Uterus (tissue), 4 donors: ENCODE measurements at places on chromosomes 2 and 18. TPM values are rescaled to one million over a fixed set of nuclear protein-coding genes. Genes with fewer than 3 reads are reported as not detected.

The MROH2A gene
- not detected for total RNA-seq

The ADRA2B gene
- total RNA-seq = not detected

The PLCL1 gene
- 32.5 TPM for total RNA-seq

The CCDC148 gene
- not detected for total RNA-seq

The DCC gene
- total RNA-seq = not detected

The NAT8 gene
- total RNA-seq = 0.62 TPM

The DSEL gene
- 8.8 TPM for total RNA-seq

The SCRN3 gene
- total RNA-seq = 2.6 TPM

The FSHR gene
- total RNA-seq = not detected

The PLA2R1 gene
- 24.5 TPM for total RNA-seq

The ATP6V1B1 gene
- 3.7 TPM for total RNA-seq

The COL4A4 gene
- 2.6 TPM for total RNA-seq

The POTEI gene
- 0.26 TPM for total RNA-seq

The IDH1 gene
- 22.8 TPM for total RNA-seq

The TRAPPC12 gene
- total RNA-seq = 60.9 TPM

The NPPC gene
- 4.3 TPM for total RNA-seq

The PSMD14 gene
- total RNA-seq = 6.8 TPM

The SULT1C2 gene
- 2.8 TPM for total RNA-seq

The CHAC2 gene
- total RNA-seq = 0.51 TPM

The POU3F3 gene
- not detected for total RNA-seq

The ADCYAP1 gene
- total RNA-seq = 1.5 TPM

The CYRIA gene
- 8.6 TPM for total RNA-seq

The ITGAV gene
- 99.1 TPM for total RNA-seq

The SNED1 gene
- 18.5 TPM for total RNA-seq

The TTN gene
- 1.8 TPM for total RNA-seq

The CRACDL gene
- 14.6 TPM for total RNA-seq

The UCN gene
- not detected for total RNA-seq

The RGPD3 gene
- under 0.01 TPM for total RNA-seq

The SCYGR6 gene
- not detected for total RNA-seq

The ZNF804A gene
- total RNA-seq = 7.9 TPM

The NLRC4 gene
- 0.61 TPM for total RNA-seq

The PASK gene
- 16.0 TPM for total RNA-seq

The SPATA3 gene
- total RNA-seq = not detected

The LHCGR gene
- total RNA-seq = 0.48 TPM
